ENCODE measurements at places on chromosomes 6 and 20. TPM values are rescaled to one million over a fixed set of nuclear protein-coding genes. Genes with fewer than 3 reads are reported as not detected.

The APOBEC2 gene
- not detected for total RNA-seq

The PLCB1 gene
- total RNA-seq, result 107 TPM

The ZNF334 gene
- total RNA-seq, result 8.2 TPM

The PRRT1 gene
- 2.4 TPM for total RNA-seq

The HSPA12B gene
- total RNA-seq, result 18.9 TPM

The TUBB1 gene
- not detected for total RNA-seq

The EPPIN gene
- total RNA-seq, result not detected

DNA sequence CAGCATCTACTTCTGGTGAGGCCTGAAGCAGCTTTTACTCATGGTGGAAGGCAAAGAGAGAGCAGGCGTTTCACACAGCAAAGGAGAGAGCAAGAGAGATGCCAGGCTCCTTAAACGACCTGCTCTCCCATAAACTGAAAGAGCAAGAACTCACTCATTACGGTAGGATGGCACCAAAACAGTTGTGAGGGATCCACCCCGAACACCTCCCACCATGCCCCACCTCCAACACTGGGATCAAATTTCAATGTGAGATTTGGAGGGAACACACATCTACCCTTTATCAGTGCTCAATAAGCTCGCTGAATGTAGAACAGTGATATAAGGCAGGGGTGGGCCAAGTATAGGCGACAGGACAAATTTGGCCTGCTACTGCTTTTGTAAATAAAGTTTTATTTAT is 244.6 kb downstream of the ESR1 start:
- DNase-seq, result no peak

- DNase-seq, result no peak
Observed at GRCh38 chr6:43855247-43855646, 85.2 kb downstream of the VEGFA start.

DNA sequence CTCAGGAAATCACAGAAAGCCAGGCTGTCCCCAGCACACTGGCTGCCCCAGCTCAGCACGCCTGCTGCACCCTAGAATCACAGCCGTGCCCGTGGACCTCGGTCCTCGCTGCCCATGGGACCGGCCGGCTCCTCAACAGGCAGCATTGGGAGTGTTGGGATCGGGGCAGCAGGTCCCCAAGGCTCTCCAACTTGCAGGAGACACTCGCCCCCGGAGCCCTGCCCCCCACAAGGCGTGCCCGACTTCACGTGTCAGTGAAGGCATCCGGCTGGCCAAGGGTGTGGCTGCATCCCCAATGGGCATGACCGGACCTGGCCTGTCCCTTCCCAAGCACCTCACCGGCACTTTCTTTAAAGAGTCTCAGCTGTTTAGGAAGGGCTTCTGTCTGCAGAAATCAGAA is 3.0 kb upstream of the NTSR1 start:
- no peak for DNase-seq

DNA sequence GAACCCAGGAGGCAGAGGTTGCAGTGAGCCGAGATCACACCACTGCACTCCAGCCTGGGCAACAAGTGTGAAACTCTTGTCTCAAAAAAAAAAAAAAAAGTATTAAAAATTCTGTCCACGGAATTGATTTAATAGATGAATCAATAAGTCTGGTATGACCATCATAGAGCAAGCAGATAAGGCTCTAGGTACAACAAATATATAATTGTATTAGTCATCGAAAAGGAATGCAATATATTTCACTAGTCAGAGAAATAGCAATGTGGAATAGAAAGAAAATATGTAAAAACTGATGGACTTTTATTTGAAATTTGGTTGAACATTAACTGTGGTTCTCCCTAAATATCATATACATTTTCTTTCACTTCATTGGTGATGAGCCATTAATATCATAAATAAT is 476.8 kb upstream of the AGPAT4 start:
- DNase-seq, result no peak

GRCh38 chr6:140671926-140672325 is 1297.5 kb upstream of the CITED2 start:
- peak; percentile 1 for DNase-seq

DNA sequence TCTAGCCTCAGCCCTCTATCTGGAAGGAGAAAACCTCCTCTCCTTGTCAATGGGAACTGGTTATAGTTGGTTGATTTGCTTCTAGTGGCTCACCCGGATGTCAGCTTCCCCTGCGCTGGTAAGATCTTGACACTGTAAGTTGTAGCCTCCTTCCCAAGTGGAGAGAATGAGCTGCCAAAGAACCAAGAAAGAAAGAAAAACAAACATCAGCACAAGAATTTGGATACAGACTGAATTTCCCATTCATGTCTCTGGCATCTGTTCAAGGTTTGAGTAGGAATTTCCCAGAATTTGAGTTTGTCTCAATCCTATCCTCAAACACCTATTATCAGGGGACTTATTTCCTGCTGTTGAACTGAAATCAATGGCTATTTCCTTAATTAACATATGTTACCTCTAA is 44.1 kb downstream of the ELOVL2 start:
- no peak for DNase-seq

- DNase-seq, result no peak
Observed at GRCh38 chr6:118932421-118932820, 2.5 kb downstream of the MCM9 start.

DNA sequence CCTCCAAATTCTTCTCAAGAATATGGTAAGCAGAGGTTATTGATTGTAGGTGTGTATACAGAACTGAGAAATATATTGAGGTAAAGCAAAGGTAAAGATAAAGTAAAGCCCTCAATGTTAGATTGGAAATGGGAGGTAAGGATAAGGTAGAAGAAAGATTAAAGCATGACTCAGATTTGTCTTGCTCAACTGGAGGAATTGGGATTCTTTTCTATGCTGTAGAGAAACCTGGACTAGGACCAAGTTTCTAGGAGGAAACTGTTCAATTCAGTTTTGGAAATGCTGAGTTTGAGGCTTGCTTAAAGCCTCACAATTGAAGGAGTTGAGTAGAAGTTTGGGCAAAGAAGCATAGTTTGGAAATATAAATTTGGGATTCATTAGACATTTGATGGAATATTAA is 634.0 kb upstream of the PTCHD4 start:
- DNase-seq, result no peak

DNA sequence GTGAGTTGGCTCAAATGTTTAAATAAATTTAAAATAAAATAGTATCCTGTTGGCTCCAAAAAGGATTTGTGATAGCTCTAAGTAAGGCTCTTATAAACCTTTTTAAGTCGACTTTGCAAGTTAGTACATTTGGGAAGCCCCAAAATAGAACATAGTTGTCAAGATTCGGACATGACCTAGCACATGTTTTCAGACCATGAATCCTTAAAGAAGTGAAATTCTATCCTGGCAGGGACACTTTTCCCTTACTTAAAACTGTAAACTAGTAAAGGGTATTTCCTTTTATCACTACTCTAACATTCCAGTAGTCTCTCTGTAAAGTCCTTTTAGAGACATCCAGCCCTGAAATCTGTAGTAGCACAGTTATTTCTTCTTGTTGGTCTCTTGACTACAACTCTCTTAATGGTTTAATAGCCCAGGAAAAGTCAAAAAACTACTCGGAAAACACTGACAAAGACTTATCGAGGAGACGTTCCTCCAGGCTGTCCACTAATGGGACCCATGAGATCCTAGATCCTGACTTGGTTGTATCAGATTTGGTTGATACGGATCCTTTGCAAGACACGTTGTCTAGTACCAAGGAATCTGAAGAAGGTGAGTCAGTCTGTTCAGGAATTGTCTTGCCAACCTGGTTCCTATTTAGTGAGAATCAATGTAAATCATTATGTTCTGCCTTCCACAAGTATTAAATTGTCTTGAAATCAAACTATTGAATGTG is 83.6 kb downstream of the SCAND1 start:
- no peak for DNase-seq

- DNase-seq, result peak; percentile 70
Observed at GRCh38 chr20:54510541-54511129, 35.2 kb downstream of the DOK5 start.

DNA sequence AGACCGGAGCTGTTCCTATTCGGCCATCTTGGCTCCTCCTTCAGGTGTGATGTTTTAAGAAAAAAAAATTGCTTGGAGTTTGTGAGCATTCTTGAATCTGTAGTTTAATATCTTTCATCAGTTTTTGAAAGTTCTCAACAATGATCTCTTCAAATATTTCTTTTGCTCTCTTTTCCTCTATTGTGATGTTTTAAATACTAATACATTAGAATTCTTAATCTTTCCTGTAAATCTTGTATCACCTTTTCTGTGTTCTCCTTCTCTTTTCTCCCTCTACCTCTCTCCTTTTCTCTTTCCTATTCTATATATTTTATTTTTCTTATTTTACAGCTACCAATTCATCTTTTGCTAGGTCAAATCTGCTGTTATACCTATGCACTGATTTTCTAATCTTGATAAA is 212.3 kb downstream of the RPS12 start:
- no peak for DNase-seq

- DNase-seq, result no peak
Observed at GRCh38 chr6:125931733-125932450, 24.7 kb upstream of the HINT3 start.

DNA sequence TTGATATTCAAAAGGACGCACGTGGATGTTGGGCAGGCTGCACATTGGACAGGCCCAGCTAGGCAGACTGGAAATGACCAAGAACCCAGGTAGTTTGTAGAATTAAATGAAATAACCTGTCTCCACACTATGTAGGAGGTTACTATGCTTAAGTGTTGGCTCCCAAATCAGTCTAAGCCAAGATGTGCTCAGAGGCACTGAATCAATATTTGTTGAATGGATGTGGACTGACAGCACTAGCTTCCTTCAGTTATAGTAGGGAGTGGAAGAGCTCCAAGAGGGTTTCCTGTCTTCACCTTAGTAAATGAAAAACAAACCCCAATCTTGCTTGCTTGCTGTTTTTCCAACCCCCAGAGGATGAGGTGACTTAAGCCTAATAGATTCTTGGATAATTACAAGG is 180.5 kb downstream of the JARID2 start:
- DNase-seq, result no peak

DNA sequence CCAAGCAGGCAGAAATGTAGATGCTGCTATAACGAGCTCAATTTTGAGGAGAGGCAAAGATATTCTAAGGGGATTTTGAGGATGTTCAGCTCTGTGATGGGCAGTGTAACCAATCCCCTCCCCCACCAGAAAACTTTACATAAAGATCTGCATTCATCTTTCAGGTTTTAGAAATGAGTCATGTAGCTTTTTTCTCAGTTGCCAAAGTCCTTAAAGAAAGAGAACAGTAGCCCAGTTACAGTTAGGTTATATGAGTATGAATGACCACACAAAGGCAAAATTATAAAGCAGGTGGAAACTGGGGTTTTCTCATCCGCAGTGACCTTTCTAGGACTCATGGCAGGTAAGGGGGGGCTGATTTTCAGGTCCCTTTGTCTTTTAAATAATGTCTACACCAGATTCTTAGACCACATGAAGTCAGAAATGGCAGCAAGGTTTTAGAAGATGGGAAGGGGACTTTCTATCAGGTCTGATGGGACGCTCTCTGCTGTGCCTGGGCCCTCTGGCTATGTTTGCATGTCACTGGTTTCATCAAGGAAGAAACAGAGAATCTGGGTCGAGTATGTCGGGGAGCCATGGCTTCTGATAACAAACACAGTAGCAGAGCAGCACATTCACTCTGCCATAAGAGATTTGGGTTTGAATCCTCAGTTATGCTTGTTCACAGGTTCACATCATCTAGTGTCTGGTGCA is 94.7 kb downstream of the CLIC5 start:
- DNase-seq, result no peak

DNA sequence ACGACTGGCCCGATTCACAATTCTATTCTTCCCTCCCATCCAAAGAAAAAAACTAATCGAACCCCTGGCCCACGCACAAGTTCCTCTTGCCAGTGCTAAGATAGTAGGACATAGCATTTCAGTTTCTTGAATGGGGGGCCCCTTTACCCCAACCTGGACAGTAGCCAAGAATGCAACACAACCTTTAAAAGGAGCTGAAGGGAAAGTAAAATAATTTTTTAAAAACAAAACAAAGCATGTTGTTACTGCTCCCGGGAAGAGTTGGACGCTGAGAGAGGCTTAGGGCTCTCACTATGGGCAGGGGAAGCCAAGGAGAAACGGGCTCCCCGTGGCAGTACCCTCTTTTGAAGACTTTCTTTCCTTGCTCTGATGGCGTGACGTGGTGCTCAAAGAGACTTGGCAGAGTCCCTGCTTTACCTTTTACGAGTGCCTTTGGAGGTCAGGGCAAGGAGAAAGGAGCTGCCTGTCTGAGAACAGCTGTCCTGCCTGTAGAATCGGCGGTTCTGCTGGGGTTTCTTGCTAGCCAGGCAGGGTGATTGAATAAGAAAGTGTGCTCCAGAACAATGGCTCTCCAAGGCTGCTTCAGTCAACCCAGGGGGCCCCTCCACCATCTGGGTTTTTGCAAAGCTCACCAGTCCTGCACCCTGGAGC is 5.8 kb downstream of the TFAP2C start:
- DNase-seq, result peak; percentile 18

DNA sequence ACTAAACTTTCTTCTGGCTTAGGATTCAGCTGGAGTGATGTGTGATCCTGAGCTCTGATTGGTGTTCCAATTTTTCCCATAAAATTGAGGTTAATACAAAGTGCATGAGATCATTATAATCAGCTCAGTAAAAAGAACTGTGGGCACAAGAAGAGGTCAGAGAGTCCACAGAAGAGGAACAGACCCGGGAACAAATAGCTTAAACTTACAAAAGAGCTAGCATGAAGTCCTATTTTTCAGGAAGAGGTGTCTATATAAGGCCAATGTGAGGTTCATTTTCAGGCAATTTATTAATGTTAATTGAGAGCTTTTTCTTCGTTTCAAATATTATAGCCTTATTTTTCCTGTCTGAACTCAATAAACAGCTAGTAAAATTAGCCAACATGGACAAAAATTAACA is 26.9 kb upstream of the STX11 start:
- no peak for DNase-seq

- no peak for DNase-seq
Observed at GRCh38 chr6:47854971-47855370, 73.1 kb downstream of the OPN5 start.

DNA sequence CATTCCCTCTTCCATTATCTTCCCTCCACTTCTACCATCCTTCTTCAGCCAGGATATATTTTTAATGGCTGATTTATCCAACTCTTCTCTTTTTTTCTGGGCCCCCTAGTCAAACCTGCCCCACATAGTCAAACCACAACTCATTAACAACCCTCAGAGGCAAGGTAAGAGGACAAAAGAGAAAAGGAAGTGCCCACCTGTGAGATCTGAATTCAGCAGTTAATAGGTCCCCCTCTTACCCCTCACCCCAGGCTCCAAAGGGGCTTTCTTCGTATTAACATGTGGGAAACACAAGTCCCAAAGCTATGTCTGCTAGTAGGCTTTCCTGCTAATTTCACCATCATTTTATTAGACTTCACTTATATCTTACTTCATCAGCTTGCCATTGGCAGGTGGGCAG is 44.1 kb upstream of the TSPYL1 start:
- no peak for DNase-seq

GRCh38 chr20:10316582-10316981 is 98.0 kb downstream of the SNAP25 start:
- no peak for DNase-seq

GRCh38 chr6:43901733-43902230 is 131.8 kb downstream of the VEGFA start:
- DNase-seq, result no peak

All from kidney (tissue), 22 donors.